ENCODE measurements at places on chromosomes 11 and 22. TPM values are rescaled to one million over a fixed set of nuclear protein-coding genes. Genes with fewer than 3 reads are reported as not detected.

DNA sequence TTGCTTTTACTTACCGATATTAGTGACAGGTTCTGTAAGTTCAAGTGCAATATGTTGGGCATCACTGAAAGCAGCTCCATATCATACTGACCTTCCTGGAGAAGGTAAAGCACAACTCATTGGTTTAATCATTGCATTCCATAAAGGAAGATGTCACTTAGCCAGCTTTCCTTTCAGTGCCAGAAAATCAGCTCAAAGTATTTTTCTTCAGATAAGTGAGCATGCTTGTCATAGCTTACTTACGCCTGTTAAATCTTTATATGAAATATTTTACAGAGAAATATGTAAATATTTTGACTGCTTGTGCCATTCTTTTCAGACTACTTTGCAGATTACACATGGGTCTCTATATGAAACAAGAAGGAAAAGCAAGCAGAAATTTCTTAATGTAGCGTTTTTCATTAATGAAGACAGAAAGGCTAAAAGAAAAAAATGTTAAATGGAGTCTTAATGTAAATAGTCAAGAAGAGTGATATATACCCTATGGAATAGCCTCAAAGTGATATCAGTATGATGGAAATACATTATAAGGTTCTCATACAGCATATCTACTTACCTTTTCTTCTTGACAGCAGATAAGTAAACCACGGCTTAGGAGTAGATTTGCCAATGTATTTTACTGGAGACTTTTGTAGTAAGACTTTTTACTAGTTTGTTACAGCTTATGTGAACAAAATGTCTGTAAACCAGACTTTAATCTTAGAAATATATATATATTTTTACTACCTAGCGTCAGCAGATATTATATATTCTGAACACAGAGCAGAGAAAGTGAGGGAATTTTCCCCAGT lies 649.7 kb downstream of the METTL15 start:
- no peak for DNase-seq

GRCh38 chr11:57598831-57599155 lies 1.3 kb downstream of the SERPING1 start:
- no peak for DNase-seq

APOBEC3G gene
- total RNA-seq = 103 TPM

DNA sequence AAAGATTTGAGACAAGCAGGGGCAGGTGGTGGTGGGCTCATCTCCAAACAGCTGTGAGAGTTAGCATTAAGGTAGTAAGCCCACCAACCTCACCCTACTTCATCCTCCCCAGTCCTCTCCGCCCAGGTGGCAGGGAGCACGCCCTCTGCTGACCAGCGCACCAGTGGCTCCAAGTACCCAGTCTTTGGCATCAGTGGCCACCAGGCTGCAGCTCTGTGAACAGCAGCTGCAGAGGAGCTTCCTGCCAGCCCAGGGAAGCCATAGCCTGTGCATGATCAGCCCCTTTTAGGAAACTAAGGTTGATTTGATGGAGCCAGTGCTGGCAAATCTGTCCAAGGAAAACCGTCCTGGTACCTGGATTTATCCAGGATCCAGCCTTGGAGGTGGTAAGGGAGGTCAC lies 21.7 kb downstream of the CAVIN3 start:
- no peak for DNase-seq

- no peak for DNase-seq
Measured at GRCh38 chr11:130456286-130456685, 7.8 kb downstream of the ADAMTS15 start.

DNA sequence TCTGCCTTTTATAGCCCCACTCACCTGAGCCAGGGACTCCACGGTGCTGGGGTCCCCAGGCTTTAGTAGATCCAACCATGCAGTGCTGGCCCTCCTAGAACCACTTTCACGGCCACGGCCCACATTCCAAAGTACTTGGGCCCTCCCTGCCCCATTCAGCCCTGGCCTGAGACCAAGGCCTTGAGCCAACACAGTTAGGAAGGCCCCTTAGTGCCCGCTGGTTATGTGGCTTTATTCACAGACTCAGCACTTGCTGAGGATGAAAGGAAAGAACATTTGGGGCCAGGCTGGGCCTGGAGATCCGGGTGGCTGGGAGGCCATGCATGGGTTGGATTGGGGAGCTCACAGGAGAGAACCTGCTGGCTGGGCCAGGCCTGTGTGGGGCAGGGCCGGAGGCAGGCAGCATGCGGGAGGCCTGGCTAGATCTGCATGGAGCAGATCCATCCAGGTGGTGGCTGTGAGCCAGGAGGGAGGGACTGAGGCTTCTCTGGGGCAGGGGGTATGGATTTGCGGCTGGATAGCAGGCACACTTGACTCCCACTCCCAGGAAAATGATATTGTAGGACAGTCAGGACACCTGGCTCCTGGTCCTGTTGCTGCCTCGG lies 12.6 kb downstream of the CHRM1 start:
- DNase-seq = no peak

P2RY6 gene
- total RNA-seq = not detected

- no peak for DNase-seq
Measured at GRCh38 chr11:27795955-27796861, 96.0 kb upstream of the BDNF start.

Measured in B cell (primary cell).